ENCODE measurements at places on chromosomes 2 and 18.

DNA sequence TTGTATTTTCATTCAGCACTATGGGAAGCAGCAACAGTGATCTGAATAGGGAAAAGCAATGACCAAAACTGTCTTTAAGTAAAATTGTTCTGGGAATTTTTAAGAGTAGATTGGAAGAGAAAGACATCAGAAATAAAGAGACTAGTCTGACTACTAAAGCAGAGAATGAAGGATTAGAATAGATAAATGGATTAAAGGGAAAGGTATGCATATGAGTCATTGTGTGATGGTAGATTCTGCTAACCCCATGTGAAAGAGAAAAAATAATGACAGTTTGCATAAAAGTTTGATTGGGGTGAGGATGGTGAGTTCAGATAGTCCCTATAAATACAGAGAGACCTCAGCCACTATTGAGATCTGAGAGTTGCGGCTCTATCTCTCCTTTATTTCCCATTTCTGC lies 139.6 kb upstream of the DCC start:
- DNase-seq = no peak

- peak; percentile 47 for DNase-seq
Observed at GRCh38 chr2:27263287-27264252, 723 bp upstream of the SLC30A3 start.

- DNase-seq = no peak
Observed at GRCh38 chr2:7403092-7403775, 486.0 kb downstream of the RNF144A start.

GRCh38 chr2:223725494-223725893 lies 111.9 kb downstream of the AP1S3 start:
- DNase-seq = no peak

- no peak for DNase-seq
Observed at GRCh38 chr2:184504252-184504651, 94.1 kb upstream of the ZNF804A start.

- no peak for DNase-seq
Observed at GRCh38 chr2:234374736-234375135, 122.1 kb downstream of the ARL4C start.

GRCh38 chr2:29272311-29272710 lies 157.1 kb downstream of the CLIP4 start:
- no peak for DNase-seq

DNA sequence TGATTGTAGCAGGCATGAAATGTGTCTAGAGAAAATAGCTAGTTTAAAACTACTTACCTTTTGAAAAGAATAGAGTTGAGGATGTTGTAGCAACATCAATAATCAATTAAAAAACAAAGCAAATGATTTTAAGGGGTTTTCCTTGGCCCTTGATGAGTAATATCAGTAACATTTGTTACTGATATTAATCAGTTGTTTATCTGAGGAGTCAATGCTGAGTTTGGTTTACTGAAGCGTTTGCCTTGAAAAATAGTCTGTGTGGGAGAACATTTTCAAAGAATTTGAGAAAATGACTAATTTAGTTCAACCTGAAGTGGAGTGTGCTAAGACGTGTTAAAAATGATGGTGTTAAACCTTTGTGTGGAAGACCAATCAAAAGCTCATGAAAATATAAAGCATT lies 9.3 kb downstream of the PTH2R start:
- no peak for DNase-seq

- no peak for DNase-seq
Observed at GRCh38 chr2:174482854-174483253, 4.0 kb downstream of the GPR155 start.

DNA sequence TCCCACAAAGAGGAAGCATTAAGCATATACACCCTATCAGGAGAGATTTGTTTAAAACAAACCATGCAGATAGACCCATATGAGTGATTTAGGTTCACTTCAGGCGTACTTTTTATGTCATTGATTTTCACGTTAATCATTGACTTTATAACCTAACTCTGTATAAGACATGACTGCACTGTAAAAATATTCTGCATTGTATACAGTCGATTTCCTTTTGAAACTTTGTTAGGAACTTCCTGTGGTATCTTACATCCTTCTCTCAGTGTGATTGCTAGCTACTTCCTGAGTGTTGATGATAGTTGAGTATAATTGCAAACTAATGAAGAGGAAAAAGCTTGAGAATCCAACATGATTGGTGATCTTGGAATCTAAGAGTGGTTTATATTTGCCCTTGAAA lies 69.4 kb downstream of the XIRP2 start:
- DNase-seq = no peak

GRCh38 chr2:39377226-39377939 lies 59.7 kb downstream of the MAP4K3 start:
- DNase-seq = peak; percentile 66

DNA sequence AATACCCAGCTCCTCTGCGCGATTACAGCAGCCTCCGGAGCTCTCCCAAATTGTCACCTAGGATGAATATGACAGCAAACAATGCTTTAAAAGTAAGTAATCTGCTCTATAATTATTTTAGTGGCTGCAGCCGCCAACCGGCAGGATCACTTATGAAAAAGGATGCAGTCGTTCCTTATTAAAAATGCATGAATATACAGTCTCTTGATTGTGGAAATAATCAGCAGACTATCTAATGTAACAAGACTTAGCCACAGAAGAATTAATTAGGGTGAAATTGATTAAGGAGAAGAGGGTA lies 71.8 kb upstream of the STPG4 start:
- DNase-seq = no peak
